ENCODE measurements at places on chromosomes 3 and 15.

- no peak for DNase-seq
Observed at GRCh38 chr3:177483182-177483967, 286.1 kb upstream of the TBL1XR1 start.

- no peak for DNase-seq
Observed at GRCh38 chr3:176378789-176379188, 818.5 kb downstream of the TBL1XR1 start.

- DNase-seq, result no peak
Observed at GRCh38 chr3:189049458-189050236, 122.1 kb upstream of the TPRG1 start.

- DNase-seq, result no peak
Observed at GRCh38 chr15:80875568-80876347, 96.6 kb downstream of the CEMIP start.

- DNase-seq, result no peak
Observed at GRCh38 chr3:31041161-31041978, 146.9 kb upstream of the GADL1 start.

DNA sequence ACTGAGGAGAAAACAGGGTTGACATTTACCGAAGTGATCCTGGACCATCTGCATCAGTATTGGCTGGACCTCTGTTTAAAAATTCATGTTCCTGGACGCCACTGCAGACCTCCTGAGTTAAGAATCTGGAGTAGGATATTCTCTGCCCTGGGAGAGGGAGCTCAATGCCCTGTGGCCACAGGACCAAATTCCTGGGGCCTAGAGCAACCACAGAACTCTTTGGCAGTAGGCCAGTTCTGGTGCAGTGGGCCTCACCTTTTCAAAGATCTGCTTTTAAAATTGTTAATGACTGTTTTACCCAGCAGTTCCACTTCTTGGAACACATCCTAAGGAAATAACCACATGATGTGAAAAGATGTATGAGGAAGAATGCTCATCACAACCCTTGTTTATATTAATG is 133.3 kb upstream of the ADPGK start:
- DNase-seq, result no peak

DNA sequence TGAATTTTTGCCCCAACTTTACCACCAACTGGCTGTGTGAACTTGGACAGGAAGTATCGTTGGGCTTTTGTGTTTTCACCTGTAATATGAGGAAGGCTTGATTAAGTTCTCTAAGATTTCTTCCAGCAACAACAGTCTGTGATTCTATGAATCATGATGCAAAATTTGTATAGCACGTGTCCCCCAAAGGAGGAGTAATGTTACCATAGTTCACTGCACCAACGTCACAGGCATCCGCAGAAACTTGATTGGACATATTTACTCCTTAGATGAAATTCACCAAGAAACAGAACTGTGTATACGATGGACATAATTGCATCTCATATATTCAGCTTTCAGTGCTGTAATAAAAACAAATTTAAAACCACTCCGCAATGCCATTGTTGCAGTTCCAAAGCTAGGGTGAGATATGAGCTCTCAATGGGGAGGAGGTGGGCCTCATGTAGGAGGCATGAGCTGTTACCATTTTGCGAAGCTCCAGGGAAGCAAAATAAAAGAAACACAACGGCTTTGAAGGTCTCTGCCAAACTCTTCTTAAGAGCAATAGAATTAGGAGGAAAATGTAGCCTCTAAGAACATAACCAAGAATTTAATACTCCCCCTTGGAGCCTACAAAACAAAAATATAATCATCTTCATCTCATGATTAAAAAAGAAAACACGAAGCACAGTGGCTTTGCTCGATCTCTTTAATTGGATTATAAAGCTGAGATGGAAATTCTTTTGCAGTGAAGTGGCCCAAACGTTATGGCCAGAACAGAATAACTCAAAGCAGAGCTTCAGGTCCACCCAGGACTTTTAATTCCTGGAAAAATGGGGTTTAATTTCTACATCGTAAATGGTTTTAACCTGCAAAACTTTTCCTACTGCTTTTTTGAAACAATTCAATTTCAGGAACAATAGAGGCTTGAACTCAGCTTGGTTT is 80.7 kb downstream of the CHST2 start:
- no peak for DNase-seq

GRCh38 chr3:140712301-140712700 is 34.4 kb downstream of the TRIM42 start:
- no peak for DNase-seq

- no peak for DNase-seq
Observed at GRCh38 chr3:175041369-175041768, 182.2 kb downstream of the NAALADL2 start.

DNA sequence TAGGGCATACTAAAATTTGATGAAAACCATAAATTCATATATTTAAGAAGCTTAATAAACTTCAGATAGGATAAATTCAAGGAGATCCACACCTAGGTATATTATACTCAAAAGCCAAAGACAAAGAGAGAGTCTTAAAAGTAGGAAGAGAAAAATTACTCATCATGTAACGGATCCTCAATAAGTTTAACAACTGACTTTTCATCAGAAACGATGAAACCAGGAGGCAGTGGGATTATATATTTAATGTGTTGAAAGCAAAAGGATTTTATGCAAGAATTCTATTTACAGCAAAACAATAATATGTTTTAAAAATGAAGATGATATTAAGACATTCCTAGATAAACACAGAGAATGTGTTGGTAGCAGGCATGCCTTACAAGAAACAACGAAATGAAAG is 202.7 kb downstream of the OXSM start:
- DNase-seq, result no peak

- no peak for DNase-seq
Observed at GRCh38 chr3:115695090-115695489, 71.8 kb downstream of the GAP43 start.

DNA sequence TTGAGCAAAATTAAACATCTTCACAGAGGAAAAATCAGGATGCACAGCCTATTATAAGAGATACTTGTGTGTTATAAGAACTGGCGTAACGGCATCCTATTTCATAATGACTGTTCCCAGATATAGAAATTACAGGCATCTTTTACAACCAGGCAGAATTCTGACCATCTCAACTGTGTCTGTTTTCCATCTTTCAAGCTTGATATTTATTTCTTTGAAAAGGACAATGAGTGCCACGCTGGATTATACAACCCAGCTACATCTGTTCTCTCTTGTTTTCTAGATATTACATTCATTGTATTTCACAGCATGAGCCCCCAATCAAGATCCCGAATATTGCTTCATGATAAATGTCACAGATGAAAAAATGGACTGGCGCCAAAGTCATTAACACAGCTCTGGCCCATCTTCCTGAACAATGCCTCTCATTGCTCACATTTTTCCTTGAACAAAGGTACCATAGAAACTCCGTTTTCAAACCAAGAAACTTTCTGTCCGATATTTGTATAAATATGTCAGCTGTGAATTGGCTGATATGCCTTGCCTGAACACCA is 420.6 kb downstream of the TBL1XR1 start:
- DNase-seq, result peak; percentile 68

DNA sequence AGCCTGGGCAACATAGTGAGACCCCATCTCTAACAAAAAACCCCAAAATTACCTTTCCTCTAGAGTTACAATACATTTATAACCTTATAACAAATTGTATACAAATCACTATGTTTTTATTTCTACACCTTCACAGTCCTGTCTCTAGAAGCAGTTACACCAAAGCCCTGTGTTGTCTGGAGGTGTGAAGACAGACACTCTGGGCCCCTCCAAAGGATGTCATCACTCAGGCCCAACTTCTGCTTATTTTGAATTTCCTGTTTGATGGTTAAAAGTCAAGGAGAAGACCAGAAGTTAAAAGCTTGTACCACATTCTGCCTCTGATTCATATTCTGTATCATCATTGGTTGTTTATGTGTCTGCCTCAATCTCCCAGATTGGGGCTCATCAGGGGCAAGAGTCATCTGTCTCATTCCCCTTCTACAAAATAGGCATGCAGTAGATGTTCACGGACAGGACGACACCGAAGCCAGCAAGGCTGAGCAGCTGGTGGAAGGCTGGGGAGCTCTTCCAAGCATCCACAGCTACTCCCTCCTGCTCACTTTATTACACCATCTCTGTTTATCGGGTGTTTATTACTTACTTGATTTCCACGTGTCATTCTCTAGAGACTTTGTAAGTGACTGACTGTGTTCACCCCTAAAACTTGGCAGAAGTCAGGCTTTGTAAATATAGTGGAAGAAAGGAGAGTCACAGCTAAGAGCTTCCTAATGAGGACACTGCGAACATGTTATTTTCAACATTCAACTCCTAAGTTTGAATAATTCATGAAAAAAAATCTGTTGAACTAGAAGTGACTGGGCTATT is 136.8 kb upstream of the ANKRD28 start:
- no peak for DNase-seq

- DNase-seq, result no peak
Observed at GRCh38 chr3:138412821-138413551, 21.4 kb upstream of the ESYT3 start.

DNA sequence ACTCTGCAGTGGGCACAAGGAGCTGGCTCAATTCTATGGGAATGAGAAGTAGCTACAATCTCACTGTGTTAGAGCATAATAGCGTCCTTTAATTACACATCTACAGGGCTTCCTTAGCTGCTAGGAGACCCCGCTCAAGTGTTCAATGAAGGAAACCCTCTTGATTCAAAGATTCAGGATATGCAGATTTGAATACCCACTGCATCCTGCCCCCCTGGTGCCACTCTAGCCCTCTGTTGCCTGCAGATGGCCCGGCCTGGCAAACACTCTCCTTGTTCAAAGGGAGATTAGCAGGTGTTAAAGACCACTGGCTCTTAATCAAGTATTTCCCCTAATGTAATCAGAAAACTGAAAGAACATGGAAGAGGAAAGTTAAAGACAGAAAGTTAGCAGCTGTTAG is 356.6 kb downstream of the VGLL3 start:
- no peak for DNase-seq

DNA sequence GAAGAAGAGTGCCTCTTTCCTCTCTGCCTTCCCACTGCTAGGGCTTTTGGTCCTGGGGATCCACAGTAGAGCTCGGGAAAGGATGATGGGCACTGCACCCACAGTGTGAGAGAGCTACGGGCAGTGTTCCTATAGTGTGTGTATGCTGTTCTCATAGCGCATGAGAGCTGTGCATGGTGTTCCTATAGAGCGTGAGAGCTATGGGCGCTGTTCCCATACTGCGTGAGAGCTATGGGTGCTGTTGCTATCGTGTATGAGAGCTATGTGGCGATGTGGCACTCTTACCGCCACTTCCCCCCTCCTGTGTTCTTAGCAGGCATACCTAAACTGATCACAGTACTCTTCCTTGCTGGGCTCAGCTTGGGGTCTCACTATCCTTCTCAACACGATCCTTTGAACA is 213.5 kb downstream of the EDEM1 start:
- DNase-seq, result no peak

GRCh38 chr3:107323723-107324122 is 53.5 kb upstream of the CCDC54 start:
- DNase-seq, result no peak

DNA sequence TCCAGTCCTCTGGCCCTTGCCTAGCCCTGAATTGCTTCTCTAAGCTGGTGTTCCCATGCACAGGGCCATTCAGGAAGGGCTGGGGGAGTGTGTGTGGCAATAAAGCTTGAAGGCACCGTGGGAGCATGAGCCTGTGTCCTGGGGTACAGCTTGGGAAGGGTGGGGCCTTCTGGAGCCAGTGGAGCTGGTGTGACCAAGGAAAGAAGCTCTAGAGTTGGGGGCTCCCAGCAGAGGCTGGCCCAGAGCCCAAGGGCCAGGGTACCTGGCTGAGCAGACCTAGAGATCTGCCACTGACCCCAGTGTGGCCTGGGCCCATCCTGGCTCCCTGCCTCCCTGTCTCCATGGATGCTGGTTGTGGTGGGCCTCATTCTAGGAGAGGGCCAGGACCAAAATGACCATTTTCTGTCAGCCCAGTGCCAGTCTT is 8.1 kb downstream of the ABTB1 start:
- no peak for DNase-seq

GRCh38 chr3:122893754-122894668 is 99.1 kb downstream of the SLC49A4 start:
- no peak for DNase-seq

DNA sequence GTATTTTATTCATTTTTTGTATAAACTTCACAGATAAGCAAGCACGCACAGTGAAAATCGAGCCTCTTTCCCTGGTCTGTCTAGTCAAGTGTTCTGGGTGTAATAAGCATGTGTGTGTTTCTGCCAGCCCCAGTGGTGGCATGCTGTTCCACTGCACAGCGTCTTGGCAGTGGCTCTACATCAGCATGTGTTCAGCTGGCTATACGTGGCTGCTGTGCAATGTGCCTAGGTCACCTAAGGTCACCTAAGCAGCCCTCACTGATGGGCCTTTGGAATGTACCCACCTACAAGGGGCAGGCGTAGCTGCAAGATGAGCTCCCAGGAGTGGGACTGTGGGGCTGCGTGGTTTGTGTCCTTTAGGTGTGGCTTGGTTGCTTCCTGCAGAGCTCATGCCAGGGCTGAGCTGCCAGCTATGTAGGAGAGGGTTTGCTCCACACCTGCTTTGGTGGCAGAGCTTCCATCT is 4.9 kb downstream of the LIMD1 start:
- no peak for DNase-seq
